ENCODE measurements at places on chromosomes 4 and X.

GRCh38 chr4:182874304-182874751 is 42.9 kb downstream of the DCTD start:
- no peak for ATAC-seq

GRCh38 chr4:134906404-134907023 is 704.9 kb upstream of the PABPC4L start:
- peak; percentile 90 for ATAC-seq

DNA sequence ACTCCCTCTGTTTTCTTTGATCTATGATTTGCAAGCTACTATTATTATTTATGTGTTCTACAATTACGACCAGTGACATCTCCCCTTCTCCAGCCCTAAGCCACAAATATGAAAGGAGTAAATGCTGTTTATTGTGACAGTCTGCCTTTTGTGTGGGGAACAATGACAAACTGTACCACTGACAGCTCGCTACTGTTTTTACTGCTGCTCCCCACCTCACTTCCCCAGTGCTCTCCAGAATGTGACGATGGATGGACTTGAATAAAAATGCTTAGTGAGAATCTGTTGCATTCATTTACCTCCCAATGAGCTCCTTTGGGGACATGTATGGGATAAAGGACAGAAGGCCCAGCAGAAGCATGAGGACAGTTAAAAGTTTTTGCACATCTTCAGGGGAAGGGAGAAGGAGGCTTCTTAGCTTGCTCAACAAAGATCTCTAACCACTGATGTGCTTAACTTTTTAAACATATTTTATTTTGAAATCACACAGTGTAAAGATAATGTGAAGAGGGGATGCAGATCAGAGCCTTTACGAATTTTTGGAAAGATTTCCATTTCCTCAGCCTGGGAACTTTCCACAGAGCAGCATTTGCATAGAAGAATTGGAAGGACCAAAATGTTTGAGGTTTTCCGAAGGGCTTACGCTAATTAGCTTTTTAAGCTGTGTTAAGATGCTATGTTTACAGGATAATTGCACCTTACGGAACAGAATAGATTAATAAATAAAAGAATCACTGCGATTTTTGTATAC is 485.1 kb upstream of the TENM3 start:
- no peak for ATAC-seq

DNA sequence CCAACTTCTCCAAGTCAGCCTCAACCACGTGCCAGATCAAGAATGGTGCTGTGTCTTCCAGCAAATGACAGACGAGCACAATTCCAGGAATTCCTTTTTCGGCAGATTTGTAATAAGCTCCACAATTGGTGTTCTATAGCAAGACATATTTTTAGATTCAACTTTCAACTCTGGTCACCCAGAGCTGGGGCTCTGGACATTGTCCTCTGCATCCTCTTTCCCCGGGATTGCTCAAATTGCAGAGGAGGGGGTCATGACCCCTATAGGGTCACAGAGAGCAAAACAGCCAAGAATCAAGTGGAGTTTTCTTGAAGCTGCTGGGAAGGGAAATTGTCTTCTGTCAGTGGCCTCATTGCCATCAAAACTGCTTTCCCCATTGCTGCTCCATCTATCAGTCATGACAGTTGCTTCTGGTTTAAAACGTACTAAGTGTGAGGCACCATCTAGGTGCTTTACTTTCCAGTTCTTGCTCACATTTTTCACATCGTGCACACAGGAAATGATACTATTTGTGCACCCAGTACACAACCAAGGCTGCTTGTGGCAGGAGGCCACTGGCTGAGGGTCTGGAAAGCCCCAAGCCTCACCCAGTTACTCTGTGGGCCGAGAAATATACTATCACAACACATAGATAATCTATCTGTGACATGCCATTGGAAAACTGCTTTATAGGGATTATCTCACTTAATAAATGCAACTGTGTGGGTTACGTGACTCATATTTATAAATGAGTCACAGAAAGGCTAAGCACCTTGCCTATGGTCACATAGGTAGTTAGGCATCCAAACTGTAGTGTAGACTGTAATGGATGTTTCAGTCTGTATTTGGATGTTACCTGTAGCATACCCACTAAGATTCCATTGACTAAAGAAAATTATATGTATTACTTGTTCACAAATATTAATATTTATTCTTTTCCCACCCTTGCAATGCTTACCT is 91.7 kb upstream of the PHOX2B start:
- ATAC-seq, result no peak

- ATAC-seq, result no peak
Observed at GRCh38 chr4:184596617-184597185, 52.5 kb downstream of the CASP3 start.

- ATAC-seq, result no peak
Observed at GRCh38 chr4:105356194-105356593, 117.7 kb downstream of the PPA2 start.

DNA sequence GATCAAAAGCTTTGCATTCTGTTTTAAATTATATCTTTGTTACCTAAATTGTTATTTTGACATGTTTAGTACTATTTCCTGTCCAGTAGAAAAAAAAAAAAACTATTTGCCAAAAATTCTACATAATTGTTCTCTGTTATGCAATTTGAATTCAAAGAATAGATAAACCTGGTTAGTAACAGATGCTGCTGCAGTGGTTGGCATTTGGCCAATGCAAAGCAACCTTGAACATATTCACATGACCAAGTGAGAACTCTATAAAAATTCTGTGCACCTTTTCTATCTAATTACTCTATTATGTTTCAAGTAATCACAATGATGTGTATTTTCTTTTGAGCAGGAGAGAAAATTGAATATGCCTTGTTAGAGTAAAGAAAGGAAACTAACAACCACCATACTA is 1473.4 kb downstream of the RPA4 start:
- no peak for ATAC-seq

DNA sequence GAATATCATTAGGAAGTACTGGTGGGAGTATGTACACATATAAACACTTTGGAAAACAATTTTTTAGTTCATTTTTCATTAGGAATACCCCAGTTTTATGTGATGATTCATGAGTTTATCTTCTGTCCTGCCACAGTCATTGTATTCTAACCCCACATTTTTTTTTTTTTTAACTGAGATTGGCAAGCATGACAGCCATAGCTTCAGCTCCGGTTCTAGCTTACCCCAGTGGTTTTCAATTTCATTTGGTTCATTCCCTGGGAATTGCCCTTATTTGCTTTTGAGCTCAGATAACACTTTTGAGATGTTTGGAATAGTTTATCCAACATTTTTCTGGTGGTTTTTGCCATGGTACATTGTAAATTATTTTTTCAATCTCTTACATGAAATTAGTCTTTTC is 21.0 kb upstream of the FMR1 start:
- ATAC-seq, result no peak

- ATAC-seq, result no peak
Observed at GRCh38 chr4:98055800-98056501, 87.3 kb downstream of the STPG2 start.

DNA sequence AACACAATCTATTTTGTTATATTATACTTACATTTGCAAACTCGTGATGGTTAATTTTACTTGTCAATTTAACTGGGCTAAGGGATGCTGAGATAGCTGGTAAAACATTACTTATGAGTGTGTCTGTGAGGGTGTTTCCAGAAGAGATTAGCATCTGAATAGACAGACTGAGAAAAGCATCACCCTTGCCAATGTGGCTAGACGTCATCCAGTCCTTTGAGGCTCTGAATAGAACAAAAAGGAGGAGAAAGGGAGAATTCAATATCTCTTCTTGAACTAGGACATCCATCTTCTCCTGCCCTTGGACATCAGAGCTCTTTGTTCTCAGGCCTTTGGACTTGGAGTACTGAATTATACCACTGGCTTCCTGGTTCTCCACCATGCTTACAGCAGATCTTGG is 154.6 kb downstream of the EPHA5 start:
- ATAC-seq, result no peak

- ATAC-seq, result no peak
Observed at GRCh38 chr4:148097801-148098200, 344.4 kb downstream of the NR3C2 start.

All from SK-N-SH treated with all-trans-retinoic acid at 6 μM for 48 hours (cell line).